Mesothelial cell of epicardium (in vitro differentiated cells): ENCODE measurements at places on chromosomes 7 and 10. TPM values are rescaled to one million over a fixed set of nuclear protein-coding genes. Genes with fewer than 3 reads are reported as not detected.

DNA sequence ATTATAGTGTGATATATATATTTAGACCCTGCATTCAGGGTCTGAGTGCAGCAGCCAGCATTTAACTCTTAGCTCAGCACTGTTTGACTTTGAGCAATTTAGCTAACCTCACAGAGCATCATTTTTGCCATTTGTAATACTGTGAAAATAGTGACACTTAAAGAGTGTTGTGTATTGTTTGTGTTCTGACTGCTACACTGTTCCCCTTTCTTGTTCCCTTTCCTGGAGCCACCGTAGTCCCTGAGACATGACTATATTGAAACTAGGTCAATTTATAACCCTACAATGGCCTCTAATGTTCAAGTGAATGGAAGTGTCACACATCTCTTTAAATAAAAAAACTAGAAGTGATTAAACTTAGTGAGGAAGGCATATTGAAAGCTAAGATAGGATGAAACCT, 20.3 kb upstream of the CD36 start:
- no peak for DNase-seq

The C7orf25 gene
- 5.0 to 5.8 TPM (median 5.7 TPM) in 3 replicates for total RNA-seq

- DNase-seq: no peak
Measured at GRCh38 chr7:43398831-43399230, 184.1 kb upstream of the STK17A start.

DNA sequence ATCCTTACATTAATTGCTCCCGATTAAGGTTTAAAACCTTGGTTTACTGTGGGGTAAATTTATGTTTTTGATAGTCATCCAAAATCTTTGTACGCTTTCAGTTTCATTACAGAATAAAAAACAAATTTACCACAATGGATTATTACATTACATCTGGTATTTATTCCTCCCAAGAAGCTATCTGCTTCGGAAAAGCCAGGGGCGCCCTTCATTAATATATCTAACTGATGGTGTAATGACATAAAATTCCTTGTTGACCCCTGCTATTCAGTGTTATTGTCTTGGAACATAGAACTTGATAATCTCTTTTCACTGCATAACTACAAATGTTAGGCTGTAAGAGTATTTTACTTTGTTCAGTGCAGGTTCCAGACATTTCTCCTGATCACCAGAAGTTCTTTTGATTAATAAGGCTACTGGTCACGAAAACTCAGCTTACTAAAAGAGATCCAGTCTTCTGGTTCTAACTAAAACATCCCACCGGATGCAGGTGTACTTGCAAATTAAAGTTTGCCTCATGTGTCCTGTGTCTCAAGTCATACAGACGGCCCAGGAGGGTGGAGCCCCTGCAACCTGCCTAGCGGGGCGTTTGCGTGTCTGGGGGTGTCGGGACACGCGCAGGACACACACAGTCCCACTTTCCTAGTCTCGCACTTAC, 581 bp upstream of the GLCCI1 start:
- no peak for DNase-seq

GRCh38 chr7:30323006-30323355, 38.6 kb downstream of the ZNRF2 start:
- DNase-seq: no peak

DNA sequence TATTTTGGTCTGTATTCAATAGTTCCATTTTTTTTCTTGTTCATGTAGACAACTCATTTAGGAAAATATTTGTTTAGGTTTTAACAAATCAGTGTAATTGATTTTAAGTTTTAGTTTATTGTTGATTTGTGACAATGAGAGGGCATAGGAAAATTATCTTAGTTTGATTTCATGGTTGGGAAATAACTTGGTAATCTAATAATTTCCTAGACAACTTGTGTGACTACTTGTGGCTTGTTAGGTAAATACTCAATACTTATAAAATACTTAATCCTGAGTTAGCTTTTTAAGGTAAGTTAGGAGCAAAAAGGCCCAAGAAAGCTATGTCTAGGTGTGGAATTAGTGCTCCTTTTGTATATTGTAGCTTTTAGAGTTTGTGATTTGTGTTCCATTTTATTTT, 65.4 kb downstream of the ZNRF2 start:
- no peak for DNase-seq

DNA sequence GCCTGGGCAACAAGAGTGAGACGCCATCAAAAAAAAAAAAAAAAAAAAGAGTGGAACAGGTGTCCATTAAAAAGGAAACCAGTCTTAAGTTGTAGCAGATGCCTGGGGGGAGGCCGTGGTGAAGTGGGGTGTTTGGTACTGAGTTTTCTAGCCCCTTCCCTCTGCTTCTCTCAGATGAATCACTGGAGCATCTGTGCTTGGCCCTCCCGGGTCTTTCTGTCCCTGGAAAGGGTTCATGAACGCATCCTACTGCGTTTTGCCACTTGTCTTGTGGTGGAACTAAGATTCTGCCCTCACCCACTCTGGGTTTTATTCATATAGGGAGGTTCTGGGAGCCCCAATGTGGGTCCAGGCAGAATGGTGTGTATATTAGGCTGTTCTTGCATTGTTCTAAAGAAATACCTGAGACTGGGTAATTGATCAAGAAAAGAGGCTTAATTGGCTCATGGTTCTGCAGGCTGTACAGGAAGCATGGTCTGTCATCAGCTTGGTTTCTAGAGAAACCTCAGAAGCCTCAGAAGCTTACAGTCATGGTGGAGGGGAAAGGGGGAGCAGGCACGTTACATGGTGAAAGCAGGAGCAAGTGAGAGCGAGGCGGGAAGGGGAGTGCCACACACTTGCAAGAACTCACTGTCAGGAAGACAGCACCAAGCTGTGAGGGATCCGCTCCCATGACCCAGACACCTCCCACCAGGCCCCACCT, 63.5 kb downstream of the CAMK1D start:
- no peak for DNase-seq

DNA sequence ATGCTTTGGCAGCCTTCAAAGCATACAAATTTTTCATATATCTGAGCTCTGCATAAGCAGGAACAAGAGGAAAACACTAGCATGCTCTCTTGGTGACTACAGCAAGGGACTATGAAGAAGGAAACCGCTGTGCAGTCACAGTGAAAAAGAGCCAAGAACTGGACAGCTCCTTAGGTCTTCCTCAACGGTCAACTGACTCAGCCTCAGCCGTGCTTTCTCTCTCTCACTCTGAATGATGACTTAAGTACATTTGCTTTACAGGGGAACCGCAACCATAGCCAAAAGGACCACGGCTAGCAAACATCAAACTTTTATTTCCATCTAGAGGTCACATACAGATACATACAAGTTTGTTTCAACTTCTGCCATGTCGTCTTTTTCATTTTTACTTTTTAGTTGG, 69.9 kb downstream of the HYCC1 start:
- no peak for DNase-seq

DNA sequence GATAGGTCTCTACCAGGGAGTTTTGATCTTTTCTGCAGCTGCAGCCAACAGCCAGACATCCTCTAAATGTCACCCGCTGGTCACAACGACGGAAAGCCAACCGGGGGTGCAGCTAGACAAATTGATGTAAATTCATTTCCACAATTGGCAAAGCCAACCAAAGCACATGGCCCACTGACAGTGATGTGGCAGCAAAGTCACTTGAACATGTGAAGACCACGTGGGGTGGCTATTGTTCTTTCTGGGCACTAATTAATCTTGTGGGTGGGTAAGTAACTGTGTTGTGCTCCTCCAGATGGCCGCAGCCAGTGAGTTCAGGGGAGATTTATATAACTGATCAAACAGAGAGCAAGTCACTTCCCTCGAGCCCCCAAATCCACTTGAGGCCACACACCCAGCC, 354.1 kb downstream of the ANKRD30A start:
- no peak for DNase-seq

DNA sequence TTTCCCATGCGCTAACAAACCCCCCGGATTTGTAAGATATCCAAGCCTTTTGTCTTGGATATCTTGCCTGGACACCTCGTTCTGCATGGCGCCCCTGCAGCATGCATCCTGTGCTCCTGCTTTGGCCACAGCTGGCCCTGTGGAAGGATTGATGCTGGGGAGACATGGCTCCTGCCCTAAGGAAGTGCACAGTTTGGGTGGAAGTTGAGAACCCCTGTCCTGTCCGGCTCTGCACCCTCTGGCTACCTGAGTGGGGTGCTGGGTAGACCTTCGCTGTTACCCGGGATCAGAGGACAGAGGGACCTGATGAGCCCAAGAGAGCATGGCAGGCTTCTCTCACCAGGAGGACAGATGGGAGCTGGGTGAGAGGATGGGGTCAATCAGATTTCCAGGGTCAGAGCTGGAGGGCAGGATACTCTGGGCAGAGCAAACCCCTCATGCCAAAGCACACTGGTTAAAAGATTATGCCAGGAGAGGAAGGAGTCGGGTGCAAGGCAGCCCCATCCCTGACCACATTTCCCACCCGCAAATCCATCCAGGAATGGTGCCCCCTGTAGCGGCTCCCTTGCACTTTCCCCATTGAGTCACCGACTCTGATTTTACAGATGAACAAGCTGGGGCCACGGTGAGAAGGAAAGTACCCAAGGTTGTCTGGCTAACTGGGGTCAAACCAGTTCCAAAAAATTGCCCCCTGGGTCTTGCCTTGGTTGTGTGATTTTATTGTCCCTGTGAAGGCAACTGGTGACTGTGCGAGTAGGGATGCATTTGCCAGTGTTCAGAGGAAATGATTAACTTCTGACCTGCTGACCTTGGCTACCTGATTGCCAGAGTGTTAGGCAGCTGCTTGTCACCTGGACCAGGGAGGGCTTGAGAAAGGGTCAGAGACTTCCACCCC, 290.1 kb upstream of the ZMIZ1 start:
- DNase-seq: no peak

DNA sequence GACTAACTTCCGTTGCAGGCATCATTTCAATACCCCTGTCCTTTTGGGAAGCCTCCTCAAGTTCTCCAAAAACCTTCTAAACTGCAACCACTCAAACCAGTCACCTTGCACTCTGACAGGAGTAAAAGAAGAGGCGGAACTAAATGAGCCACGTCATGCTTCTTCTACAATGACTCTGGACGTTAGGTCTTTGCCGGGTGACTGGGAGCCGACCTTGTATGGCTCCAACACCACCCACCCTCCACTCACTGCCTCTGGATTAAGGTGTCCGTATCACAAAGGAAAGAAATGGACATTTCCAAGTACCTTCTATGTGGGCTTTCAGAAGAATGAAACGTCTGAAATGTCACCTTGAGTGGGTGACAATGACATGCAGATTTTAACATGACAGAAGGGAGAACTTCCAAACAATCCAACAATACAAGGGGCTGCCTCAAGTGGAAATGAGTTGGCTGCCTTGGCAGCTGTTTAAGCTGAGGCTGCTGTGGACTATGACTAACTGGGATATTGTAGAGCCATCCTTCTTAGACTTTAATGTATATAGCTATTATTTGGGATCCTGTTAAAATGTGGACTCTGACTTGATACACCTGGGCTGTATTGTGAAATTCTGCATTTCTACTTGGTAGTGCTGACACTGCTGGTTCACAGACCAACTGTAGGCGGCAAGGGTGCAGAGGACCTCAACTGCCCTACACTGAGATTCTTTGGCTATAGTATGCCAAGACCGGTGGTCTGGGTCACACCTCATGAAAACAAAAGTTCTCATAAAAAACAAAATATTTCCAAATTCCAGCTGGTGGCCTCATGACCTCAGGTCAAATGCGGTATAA, 33.8 kb upstream of the PDLIM1 start:
- no peak for DNase-seq

GRCh38 chr10:101783736-101784118, 481 bp upstream of the NPM3 start:
- DNase-seq: no peak

GRCh38 chr10:128062881-128063563, 63.2 kb downstream of the MKI67 start:
- DNase-seq: no peak

GRCh38 chr7:131124001-131124629, 203.6 kb upstream of the MKLN1 start:
- DNase-seq: no peak

- DNase-seq: no peak
Measured at GRCh38 chr7:129686063-129686462, 74.5 kb downstream of the NRF1 start.

- DNase-seq: no peak
Measured at GRCh38 chr10:125266966-125267365, 106.6 kb upstream of the CTBP2 start.

DNA sequence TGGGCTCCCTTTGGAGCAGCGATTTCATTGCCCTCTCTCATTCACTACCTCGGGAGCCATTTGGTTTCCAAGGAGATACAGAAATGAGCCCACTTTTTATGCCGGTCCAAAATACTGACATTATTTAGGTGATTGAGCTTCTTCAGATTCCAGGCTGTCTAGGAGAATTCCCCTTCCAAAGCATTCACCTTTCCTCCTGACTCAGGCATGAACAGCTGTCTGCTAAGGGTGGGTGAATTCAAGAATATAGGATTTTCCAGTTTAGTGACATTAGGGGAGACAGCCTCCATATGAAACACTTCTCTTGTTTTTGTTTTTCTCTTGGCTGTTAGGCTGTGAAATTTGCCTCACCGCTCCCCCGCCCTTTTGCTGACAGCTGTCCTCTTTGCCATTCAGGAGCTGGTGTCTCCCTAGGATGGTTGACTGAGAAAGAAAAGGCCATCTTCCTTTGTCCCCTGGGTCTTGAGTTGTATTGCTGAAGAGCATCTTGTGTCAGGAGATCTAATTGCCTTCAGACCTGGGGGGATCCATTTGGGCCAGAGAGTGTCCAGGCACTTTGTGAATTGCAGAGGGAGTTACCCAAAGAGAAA, 56.7 kb downstream of the LRRC4 start:
- no peak for DNase-seq
